ENCODE measurements at places on chromosomes 13 and 19. TPM values are rescaled to one million over a fixed set of nuclear protein-coding genes. Genes with fewer than 3 reads are reported as not detected.

GRCh38 chr13:35514061-35514477, 37.6 kb upstream of the MAB21L1 start:
- no peaks in the 10 kb centered on the region for H3K4me1 ChIP-seq
- H3K4me3 ChIP-seq = no peak overlapping the region
- no peak for DNase-seq
- H3K27ac ChIP-seq = no peak overlapping the region
- H3K27me3 ChIP-seq = no peaks in the 10 kb centered on the region

DNA sequence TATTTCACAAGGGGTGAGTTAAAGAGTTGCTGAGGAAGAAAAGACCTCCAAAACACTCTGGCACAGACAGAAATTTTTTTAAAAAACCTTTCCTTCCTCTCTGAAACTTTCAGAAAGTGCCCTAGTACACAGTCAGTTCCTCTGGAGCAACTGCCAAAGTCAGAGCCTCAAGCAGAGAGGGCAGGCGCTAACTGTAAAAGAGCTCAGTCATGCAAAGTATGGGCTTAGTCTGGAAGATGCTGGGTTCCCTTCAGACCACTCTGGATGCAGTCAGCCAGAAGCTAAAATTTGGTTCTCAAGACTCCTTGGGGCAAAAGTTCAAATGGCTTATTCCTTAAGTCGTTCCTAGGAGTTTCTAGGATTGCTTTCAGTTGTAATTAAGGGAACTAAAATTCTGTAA, 671.6 kb downstream of the PCDH9 start:
- no peaks in the 10 kb centered on the region for H3K27me3 ChIP-seq
- H3K36me3 ChIP-seq = no peaks in the 10 kb centered on the region
- H3K27ac ChIP-seq = no peak overlapping the region
- H3K4me3 ChIP-seq = no peak overlapping the region
- no peaks in the 10 kb centered on the region for H3K4me1 ChIP-seq

DNA sequence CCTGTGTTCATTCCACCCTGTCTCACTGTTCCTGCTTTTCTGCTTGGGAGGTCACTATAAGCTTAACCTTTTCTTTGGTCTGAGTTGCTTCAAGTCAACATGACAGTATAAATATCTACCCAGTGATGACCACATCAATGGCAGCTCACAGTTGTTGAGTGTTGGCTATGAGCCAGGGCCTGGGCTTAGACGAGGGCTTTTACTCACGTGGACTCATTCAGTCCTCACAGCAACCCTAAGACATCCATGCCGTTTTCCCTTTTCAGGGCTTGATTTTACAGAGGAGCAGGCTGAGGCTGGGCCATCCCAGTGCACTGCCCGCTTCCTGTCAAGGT, 10.2 kb upstream of the CCDC97 start:
- peak; percentile 85 for DNase-seq
- no peak overlapping the region for H3K4me3 ChIP-seq
- H3K36me3 ChIP-seq = no peaks in the 10 kb centered on the region
- peaks cover 25% of the 10 kb centered on the region for H3K4me1 ChIP-seq
- H3K27ac ChIP-seq = peak overlapping the region; percentile 80

DNA sequence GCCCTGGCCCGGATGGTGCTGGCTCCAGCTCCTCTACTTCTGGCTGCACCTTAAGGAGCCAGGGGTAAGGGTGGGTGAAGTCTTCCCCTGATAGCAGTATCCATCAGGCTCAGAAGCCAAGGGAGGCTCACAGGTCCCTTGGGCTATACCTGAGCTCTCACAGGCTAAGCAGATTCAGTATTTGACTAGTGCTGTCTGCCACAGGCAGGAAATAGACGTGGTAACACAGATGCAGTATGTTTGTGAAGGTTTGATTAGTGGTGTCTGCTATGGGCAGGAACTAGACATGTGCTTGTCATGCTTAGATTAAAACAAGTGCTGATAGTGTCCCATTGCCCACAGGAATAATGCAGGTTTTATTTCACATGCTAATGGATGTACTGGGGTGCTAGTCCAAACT, 4.0 kb downstream of the SYT5 start:
- H3K4me3 ChIP-seq = no peak overlapping the region
- peaks cover 42% of the 10 kb centered on the region for H3K27me3 ChIP-seq
- DNase-seq = no peak
- H3K36me3 ChIP-seq = no peaks in the 10 kb centered on the region
- peaks cover 22% of the 10 kb centered on the region for H3K4me1 ChIP-seq

DNA sequence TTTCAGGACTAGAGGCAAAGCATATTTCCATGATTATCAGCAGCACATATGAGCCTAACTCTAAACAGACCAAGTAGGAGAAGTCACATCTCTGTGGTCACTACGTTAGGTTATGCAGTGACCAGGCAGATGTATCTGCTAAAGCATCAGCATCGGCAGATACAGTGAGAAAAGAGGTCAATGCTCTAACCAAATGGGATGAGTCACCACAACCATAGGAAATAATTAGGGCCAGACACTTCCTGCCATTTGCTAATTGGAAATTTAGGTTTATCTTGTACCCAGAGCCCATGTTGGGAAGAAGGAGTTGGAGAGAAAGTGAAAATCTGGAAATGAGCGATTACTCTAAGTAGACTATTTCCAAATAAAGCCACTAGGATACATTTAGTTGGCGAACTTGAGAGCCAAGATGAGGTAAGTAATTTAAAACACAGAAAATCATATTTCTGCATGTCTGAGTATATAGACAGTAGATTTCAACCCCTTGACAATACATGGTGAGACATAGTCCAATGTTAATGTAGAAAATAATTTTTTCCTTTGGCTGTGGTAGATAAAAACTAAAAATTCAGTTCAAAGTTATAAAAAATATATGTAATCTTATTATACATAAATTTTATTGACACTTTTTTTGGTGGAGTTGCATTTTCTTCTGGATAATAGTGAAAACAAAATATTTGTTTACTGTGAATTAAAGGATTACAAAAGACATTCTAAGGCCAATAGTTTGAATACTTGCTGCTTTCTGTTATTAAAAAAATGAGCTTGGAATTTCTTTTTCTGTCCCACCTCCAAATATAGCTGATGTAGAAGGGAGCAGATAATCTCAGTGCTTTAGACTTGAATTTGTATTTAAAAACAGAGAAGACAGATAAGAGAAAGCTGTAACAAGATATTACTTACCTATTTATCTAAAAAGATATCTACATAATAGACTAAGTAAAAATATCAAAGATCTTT, 104.4 kb upstream of the CSNK1A1L start:
- no peak overlapping the region for H3K27ac ChIP-seq
- no peak for DNase-seq
- H3K4me1 ChIP-seq = no peaks in the 10 kb centered on the region
- no peaks in the 10 kb centered on the region for H3K36me3 ChIP-seq
- H3K27me3 ChIP-seq = no peaks in the 10 kb centered on the region
- no peak overlapping the region for H3K4me3 ChIP-seq

DNA sequence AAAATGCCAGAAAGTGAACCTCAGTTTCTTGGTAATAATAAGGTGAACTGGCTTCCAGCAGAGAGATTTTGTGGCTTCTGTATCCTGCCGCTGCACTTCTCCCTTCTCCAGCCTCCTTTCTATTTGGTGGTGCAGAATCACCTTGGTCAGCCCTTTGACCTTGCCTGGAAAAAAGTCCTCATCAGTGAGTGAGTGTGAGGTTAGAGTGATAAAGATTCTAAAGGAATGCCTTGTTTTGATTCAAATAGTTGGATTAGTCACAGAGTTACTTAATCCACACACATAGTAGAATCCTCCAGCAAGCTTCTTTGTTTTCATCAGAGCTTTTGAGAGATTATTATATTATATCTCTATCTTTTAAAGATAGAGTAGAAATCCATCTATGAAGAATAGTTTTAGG, 140.9 kb downstream of the KCNRG start:
- peak; percentile 61 for DNase-seq
- H3K27me3 ChIP-seq = no peaks in the 10 kb centered on the region
- no peak overlapping the region for H3K27ac ChIP-seq
- H3K4me3 ChIP-seq = no peak overlapping the region

DNA sequence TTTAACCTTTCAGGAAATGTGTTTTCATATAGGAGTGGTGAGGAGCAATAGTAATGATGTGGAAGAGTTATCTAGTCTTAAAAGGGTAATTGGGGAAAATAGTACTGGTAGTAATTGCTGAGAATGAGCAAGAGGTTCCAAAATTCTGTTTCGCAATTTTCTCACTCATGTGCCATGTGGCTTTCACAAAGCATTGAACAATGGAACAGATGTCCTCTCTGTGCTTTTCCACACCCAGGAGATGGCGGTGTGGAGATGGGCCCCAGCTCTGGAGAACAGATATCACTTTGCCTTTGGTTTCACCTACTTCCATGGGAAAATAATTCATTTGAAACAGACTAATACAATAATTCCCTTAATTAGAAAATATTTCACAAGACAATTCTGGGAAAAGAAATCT, 170.0 kb upstream of the SLC10A2 start:
- H3K4me1 ChIP-seq = no peaks in the 10 kb centered on the region
- no peak overlapping the region for H3K27ac ChIP-seq
- DNase-seq = no peak

DNA sequence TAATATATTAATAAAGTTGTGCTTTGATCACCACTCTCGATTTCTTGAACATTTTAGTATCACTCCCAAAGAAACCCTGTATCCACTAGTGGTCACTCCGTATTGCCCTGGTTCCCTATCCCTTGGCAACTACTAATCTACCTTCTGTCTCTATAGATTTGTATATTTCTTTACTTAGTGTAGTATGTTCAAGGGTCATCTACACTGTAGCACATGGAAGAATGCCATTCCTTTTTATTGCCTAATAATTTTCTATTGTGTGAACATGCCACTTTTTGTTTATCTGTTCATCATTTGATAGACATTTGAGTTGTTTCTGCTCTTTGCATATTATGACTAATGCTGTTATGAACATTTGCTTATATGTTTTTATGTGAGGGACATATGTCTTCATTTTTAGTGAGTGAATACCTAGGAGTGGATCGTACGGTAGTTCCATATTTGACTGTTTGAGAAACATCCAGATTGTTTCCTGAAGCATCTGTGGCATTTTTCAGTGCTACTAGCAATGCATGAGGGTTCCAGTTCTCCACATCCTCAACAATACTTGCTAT, 254.0 kb downstream of the GPC6 start:
- H3K4me1 ChIP-seq = no peaks in the 10 kb centered on the region
- no peaks in the 10 kb centered on the region for H3K27me3 ChIP-seq
- H3K36me3 ChIP-seq = no peaks in the 10 kb centered on the region
- no peak overlapping the region for H3K27ac ChIP-seq
- H3K4me3 ChIP-seq = no peak overlapping the region

DNA sequence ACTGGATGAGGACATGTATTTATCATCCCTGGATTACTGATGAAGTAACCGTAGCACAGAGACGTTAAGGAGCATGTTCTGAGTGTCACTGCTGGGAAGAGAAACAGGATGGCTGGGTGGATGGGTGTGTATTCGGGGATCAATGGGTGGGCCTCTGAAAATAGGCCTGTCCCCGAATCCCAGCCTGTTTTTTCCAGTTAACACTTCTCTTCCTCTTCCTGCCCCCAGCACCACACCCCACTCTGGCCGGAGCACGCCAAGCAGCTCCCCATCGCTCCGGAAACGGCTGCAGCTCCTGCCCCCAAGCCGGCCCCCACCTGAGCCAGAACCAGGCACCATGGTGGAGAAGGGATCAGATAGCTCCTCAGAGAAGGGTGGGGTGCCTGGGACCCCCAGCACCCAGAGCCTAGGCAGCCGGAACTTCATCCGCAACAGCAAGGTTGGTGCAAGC, 8.8 kb downstream of the GRAMD1A start:
- peaks cover 65% of the 10 kb centered on the region for H3K4me1 ChIP-seq
- H3K27ac ChIP-seq = no peak overlapping the region
- no peaks in the 10 kb centered on the region for H3K27me3 ChIP-seq
- H3K4me3 ChIP-seq = no peak overlapping the region
- H3K36me3 ChIP-seq = peaks cover 36% of the 10 kb centered on the region
- DNase-seq = no peak

- peak; percentile 13 for DNase-seq
- peaks cover 28% of the 10 kb centered on the region for H3K4me1 ChIP-seq
- no peak overlapping the region for H3K27ac ChIP-seq
- H3K36me3 ChIP-seq = peaks cover 78% of the 10 kb centered on the region
- H3K4me3 ChIP-seq = no peak overlapping the region
- H3K27me3 ChIP-seq = no peaks in the 10 kb centered on the region
Measured at GRCh38 chr19:42206871-42207755, 10.4 kb downstream of the DEDD2 start.

DNA sequence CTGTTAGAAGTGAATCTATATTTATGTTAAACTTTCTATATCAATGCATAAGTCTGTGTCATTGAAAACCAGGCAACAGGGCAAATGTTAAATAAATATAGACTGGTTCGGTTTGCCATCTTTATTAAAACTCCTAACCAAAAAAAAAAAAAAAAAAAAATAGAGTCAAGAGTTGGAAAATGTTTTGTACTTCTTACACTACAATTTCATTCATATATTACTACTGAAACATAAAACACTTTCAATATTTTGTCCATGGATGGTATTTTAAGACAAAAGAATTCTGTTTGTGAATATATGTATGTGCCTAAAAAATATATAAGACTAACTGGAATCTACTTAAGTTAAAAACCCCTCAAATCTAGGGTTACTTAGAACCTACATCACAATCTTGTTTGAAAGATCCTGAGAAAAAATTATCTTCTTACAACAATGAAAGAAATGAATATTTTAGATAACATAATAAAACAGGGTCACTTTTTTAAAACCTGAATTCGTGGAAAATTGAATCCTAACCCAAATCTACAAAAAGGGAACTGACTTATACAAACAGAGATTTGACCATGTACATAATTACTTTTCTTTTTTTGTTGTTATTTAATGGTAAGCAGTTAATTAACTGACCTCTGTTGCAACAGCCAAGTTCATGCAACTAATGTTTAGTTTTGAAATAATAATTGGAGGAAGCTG, 5.1 kb downstream of the DACH1 start:
- H3K27ac ChIP-seq = no peak overlapping the region
- peaks cover 19% of the 10 kb centered on the region for H3K4me1 ChIP-seq
- H3K36me3 ChIP-seq = no peaks in the 10 kb centered on the region
- DNase-seq = no peak

GRCh38 chr19:15577184-15577771, 37.7 kb upstream of the CYP4F8 start:
- H3K4me3 ChIP-seq = no peak overlapping the region
- no peaks in the 10 kb centered on the region for H3K36me3 ChIP-seq
- H3K4me1 ChIP-seq = no peaks in the 10 kb centered on the region

- no peak for DNase-seq
- peaks cover 11% of the 10 kb centered on the region for H3K36me3 ChIP-seq
- H3K4me1 ChIP-seq = peaks cover 6% of the 10 kb centered on the region
- no peak overlapping the region for H3K4me3 ChIP-seq
- no peaks in the 10 kb centered on the region for H3K27me3 ChIP-seq
- no peak overlapping the region for H3K27ac ChIP-seq
Measured at GRCh38 chr13:49667773-49668172, 23.5 kb downstream of the EBPL start.

- no peak for DNase-seq
- no peaks in the 10 kb centered on the region for H3K27me3 ChIP-seq
- H3K4me3 ChIP-seq = no peak overlapping the region
- H3K27ac ChIP-seq = no peak overlapping the region
- H3K4me1 ChIP-seq = no peaks in the 10 kb centered on the region
- no peaks in the 10 kb centered on the region for H3K36me3 ChIP-seq
Measured at GRCh38 chr19:16520074-16520973, 21.9 kb downstream of the CHERP start.

Gene SCEL
- total RNA-seq = 7.7 TPM

Measured in adrenal gland (tissue), 19 donors.